ENCODE measurements at places on chromosomes 3 and 15.
A peak's percentile ranks its signal among the peaks of the same experiment; 100 is the strongest.

GRCh38 chr3:42804831-42805132, 492 bp upstream of the HIGD1A start:
- DNase-seq, result peak; percentile 21

GRCh38 chr3:61649381-61650170, 88.2 kb downstream of the PTPRG start:
- DNase-seq, result no peak

DNA sequence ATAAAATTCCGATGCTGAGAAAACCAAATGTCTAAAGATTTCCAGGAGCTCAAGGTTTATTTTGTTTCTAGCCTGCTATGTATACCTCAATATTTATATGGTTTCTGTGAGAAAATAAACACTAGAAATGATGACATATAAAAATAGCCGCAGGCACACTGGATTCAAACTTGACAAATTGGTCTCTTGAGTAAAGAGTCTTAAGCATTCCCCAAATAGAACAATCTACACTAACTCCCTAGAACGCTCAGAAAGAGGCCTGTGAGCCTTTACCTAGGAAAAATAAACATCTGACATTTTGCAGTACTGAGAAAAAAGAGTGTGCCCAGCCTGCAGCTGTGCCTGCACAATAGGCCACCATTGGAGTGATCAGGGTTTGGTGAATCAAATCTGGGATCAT, 75.2 kb downstream of the NEK10 start:
- no peak for DNase-seq

DNA sequence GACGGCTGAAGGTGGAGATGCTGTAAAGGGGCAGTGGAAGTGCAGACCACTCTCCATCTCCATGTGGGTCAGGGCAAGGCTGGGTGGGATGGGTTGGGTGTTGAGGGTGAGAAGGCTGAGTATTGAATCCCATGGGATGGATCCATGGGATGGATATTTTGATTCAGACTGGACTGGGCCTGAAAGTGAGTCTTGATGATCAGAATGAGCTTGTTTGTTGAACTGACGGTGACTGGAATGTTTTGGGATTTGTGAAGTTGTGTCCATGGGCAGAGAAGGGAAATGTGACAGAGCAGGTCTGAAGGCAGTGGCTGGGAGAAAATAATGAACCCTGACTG, 49.3 kb downstream of the CHST2 start:
- no peak for DNase-seq

GRCh38 chr3:141020143-141020830, 30.9 kb upstream of the SPSB4 start:
- no peak for DNase-seq

DNA sequence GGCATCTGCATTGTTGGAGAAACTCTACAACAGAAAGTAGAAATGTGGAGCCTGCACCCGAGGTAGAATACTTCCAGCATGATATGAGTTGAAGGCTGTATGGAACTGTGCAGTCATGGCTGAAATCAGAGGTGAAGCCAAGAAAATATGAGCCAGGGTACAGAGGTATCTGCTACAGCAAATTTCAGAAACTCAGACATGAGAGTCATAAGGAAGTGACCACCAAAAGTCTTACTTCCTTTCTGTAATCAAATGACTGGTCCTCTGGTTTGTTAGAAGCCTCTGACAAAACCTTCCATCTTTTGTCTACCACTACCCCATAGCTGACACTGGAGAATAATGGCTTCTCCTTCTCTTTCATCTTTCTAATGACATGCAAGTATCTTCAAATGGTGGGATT, 159.4 kb downstream of the TMEM108 start:
- DNase-seq, result no peak

DNA sequence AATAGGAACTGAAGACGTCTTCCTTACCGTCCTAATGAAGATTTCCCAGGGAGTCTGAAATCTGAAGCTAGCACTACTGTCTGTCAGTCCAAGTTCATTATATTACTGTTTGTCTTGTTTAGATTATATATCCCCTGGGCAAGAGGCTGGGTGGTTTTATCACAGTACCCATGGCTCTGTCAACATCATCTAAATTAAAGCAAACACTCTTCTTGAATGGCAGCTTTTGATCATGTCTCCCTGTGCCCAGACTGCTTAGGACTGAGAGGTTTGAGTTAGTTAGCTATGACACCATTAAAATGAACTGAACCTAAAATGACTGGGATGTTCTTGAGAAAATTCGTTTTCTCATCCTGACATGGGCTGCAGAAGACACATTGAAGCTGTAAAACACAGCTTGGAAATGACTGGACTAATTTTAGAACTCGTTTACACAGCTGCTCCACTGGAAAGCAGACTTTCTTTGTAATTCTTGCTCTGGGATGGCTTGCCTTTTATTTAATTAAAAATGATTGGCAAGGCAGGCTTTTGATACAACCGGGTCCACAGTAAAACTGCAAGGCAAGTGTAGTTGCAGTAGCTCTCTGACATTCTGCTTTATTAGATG, 243.5 kb downstream of the MFSD1 start:
- DNase-seq, result no peak

GRCh38 chr3:38264353-38264771, 1.2 kb upstream of the SLC22A13 start:
- DNase-seq, result no peak

DNA sequence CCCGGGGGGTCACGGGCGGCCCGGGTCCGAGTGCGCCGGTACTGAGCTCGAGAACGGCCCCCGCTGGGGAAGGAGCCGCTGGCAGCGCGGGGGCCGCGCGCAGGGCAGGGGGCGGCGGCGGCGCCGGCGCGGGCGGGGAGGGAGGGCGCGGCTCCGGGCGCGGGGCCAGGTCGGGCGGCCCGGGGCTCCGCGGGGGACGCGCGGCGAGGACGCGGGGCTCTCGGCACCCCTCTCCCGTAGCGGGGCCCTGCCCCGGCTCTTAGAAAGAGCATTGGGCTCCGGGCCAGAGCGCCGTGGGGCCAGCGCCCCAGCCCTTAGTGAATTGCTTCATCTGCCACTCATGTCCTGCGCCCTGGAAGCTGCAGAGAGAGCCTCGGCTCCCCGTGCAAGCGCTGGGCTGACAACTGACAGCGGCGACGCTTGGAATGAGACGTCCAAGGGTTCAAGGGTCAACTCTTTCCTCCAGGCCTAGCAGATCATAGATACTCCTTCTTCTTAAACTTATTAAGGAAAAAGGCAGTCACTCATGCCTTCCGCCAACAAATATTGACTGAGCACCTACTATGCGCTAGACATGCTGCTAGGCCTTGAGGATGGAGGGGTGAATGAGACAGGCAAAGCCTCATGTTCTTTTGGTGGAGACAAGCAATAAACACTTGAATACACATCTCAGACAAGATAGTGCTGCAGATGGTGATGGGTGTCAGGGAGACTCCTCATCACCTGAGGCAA, 140.8 kb downstream of the SMAD6 start:
- peak; percentile 65 for DNase-seq

DNA sequence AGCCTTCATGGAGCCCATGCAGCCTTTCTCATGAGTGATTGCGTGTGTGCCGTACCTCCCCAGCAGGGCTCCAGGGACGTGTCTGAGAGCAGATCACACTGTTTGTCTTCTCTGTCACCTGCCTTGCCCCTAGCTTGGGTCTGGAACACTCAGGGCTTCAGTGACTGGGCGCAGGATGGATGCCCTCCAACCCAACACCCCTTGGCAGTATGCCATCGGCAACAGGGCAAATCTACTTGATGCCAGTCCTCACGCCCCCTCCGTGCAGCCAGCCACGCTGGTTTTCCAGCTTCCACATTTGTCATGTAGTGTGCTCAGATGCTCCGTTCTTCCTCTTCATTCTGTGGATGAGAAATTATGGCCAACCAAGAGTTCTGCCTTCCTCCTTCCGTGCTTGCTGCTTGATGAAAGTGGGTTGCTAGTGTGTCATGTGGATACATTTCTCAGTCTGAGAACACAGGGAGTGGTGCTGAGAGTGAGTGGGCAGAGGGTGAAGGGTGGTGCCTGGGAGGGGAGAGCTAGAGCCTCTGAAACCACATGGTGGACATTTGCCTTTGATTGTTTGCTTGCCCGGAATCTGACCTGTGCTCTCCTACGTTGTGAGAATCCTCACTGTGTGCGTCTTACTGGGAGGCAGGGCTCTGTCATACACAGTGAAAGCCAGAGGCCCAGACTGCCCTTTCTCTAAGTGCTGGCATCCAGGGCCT, 97.2 kb downstream of the FAM43A start:
- DNase-seq, result no peak

DNA sequence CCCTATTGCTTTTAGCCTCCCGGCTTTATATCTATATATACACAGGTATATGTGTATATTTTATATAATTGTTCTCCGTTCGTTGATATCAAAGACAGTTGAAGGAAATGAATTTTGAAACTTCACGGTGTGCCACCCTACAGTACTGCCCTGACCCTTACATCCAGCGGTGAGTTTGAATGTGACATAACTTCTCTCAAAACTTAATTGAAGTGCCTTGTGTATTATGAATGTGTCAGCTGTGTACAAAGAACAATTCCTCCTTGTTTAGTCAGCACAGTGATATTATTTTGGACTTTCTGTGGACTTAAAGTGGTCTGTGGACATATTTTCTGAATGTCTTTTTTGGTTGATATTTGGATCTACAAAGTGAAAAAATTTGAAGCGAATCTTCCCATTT, 220 bp downstream of the TP63 start:
- DNase-seq, result no peak

- DNase-seq, result no peak
Measured at GRCh38 chr3:65497846-65498245, 540.9 kb downstream of the MAGI1 start.

DNA sequence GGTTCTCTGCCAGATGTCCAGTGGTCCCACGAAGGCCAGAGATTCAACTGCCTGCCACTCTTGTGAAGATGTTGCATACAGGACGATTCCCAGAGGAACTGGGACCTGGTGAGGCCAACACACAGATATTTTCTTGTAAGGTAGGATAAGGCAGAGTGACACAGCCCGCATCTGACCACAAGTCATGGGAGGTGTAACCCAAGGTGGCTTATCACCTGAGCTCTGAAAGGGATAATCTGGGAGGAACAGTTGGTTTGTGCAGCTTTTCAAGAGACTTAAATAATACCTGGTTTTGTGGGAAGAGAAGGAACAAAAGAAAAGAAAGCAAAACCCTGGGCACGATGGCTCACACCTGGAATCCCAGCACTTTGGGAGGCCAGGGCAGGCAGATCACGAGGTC, 39.8 kb upstream of the NR2F2 start:
- DNase-seq, result no peak

GRCh38 chr3:31960793-31961431, 20.1 kb downstream of the OSBPL10 start:
- no peak for DNase-seq

DNA sequence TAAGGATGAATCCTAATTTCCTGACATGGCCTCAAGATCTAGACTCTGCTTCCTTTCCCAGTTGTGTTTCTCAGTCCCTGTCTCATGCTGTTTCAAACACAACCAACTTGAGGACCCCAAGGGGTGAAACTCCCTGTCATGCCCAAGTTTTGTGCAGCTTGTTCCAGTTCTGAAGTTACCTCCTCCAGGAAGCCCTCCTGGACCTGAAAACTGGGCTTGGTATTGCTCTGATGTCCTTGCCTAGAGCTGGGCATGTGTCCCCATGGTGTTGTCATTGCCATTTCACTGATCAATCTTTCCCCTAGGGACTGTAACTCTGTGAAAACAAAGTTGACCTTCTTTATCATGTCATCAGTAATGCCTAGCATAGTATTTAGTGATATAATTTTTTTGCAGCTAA, 6.1 kb upstream of the LMOD3 start:
- DNase-seq, result no peak

DNA sequence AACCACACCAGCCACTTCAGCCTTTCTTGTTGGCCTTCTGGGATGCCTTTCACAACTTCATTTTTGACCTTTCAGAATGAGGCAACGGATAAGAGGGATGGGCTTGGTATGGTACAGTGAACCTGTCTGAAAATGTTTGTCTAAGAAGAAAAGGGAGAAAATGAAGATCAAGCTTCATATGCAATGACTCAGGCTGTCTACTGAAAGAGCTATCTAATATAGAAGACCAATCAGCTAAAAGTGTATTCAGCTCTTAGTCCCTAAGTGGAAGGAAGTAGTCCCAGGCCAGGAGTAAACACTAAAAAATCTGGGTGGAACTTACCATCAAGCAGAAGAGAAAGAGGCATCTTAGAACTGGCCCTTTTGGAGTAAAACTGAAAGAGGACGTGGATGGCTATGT, 12.2 kb upstream of the UPK1B start:
- no peak for DNase-seq

- DNase-seq, result peak; percentile 68
Measured at GRCh38 chr3:46183330-46183729, 24.8 kb downstream of the CCR1 start.

- no peak for DNase-seq
Measured at GRCh38 chr3:52524752-52525679, 8.6 kb downstream of the NT5DC2 start.

- DNase-seq, result no peak
Measured at GRCh38 chr15:89480505-89480904, 15.9 kb downstream of the RHCG start.

DNA sequence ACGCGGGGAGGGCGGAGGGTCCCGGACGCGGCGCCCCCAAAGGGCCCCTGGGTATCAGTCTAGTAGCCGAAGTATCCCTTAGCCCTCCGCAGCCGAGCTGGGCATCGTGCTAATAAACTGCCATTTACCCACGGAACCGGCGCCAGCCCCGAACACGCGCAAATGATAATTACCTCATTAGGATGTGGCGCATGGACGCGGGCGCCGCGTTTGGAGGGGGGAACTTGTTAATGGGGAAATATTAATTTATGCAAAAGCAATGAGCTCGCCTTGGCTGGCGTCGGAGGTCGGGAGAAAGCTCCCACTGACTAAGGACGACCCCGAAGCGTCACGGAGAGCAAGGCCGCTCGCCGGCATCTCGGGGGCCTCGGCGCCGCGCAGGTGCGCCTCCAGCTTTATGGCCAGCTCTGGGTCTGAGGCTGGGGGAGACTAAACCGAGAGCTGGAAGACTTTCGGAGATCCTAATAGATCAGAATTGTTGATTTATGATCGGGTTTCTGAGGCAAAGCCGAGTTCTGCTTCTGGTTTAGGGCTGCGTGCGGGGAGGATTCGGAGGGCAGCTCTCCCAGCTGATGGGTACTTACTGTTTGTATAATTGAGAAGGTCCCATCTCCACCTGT, 474 bp upstream of the FEZF2 start:
- DNase-seq, result no peak

DNA sequence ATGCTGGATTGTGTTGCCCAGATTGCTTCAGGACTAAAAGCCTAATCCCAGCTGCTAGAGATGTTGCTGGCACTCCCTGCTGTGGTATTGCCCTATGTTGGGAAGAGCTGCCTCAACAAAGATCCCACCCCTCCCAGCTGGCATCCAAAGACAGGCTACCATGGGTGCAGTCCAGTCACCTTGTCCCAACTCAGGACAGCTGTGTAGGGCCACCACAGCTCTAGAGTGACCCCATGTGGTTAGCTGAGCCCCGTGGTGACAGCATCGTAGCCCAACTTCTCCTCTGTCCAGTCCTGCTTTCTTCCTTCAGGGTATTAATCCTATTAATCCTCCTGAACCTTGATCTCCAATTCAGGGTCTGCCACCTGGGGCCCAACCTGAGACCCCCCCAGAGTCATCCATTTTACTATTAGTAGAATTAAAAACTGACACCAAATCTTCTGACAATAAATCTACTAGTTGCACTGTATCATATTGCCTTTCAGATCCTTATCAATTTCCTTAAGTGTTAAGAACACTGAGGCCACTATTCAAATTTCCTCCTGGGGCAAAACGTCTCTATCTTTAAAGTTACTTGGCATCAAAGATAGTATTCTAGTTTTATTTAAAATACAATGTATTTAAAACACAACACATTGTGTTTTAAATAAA, 83.5 kb downstream of the AQP9 start:
- no peak for DNase-seq

- DNase-seq, result no peak
Measured at GRCh38 chr3:98750276-98750919, 12.7 kb upstream of the ST3GAL6 start.
